ENCODE measurements at places on chromosomes 2 and 18.

- DNase-seq: no peak
Observed at GRCh38 chr2:223050900-223051504, 988 bp upstream of the KCNE4 start.

DNA sequence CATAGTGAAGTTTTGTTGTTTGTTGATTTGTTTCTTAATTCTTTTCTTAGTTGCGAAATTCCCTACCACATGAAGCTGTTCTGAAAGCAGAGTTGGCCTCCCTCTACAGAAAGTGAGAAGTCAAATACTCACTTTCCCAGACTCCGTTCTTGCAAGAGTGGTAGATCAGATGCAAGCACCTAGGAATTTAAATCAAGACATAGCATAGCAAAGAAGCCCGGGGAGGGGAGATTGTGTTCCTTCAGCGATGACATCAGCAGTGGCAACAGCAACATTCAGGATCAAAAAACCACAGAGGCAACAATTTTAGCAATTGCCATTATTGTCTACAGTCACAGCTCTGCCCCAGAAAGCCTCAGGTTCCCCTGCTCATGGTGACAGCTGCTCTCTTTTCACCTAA, 580.0 kb downstream of the RNF144A start:
- no peak for DNase-seq

DNA sequence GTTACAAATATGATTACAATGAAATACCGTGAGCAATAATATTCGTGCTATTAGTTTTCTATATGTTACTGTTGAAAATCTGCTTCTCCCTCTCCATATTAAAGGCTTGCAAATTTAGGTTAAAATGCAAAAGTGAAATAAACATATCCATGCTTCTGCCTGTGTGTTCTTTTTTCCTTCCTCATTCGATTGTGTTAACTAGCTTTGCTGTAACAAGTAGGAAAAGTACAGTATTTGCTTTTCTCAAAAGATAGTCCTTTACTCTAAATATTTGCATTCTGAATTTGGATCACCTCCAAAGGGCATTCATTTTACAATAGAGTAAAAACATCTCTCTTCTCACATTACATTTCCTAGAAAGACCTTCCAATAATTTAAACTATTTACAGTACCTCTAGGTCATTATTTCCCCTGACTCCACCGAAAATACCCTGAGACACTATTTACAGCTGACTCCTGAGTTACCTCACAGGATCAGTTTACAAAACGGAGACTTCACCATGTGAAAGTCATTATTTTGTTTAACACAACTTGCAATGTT, 835.0 kb upstream of the FANCL start:
- DNase-seq: no peak

- DNase-seq: no peak
Observed at GRCh38 chr2:143000599-143000998, 123.1 kb downstream of the KYNU start.

GRCh38 chr2:74142340-74142739, 5.4 kb downstream of the BOLA3 start:
- no peak for DNase-seq

DNA sequence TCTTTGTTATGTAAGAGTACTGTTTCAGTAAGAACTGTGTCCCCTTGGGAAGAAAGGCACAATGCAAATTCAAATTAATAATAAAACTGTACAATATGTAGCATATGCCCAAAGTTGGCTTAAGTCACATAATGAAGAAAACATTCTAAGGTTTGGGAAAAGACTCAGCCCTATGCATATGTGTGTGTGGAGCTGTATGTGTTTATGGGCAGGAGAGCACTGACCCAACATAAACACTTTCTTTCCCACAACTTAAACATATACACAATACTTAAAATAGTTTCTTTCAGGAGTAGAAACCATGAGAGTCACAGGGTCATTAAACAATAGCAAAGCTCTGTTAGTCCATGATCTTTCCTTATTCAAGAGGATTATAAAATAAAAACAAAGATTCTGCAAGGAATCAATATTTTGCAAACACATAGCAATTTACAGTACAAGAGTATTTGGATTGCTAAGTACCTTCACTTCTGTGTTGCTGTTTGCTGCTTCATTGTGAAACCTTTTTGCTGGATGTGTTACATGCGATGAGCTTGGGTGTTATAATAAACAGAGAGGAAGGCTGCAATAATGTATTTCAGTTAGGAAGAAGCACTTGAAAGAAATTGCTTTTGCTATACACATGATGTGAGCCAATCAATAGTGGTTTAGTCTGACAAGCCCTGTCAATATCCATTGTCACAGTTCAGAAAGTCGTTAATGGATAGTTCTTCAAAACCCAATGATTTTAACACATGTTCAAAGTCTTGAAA, 347.3 kb downstream of the ARHGAP15 start:
- no peak for DNase-seq

GRCh38 chr18:23244401-23244800, 109.1 kb downstream of the CABLES1 start:
- DNase-seq: no peak

DNA sequence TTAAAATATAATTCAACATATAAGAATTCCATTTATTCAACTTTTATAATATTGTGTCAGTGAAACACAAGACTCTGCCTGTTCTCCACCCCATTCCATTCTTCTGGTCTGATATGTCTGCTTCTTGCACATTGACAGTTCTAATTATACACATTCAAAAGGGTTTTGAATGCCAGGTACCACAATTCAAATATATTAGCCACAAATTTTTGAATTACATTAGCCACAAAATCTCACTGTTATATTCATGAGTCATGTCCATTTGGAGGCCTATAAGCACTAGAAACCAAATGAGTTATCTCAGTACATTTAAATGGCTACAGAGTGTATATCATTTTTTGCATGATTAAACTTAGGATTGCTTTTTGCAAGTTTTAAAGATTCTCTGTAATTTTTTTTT, 72.1 kb downstream of the CCDC150 start:
- DNase-seq: no peak

- no peak for DNase-seq
Observed at GRCh38 chr2:71423817-71424420, 29.4 kb upstream of the DYSF start.

DNA sequence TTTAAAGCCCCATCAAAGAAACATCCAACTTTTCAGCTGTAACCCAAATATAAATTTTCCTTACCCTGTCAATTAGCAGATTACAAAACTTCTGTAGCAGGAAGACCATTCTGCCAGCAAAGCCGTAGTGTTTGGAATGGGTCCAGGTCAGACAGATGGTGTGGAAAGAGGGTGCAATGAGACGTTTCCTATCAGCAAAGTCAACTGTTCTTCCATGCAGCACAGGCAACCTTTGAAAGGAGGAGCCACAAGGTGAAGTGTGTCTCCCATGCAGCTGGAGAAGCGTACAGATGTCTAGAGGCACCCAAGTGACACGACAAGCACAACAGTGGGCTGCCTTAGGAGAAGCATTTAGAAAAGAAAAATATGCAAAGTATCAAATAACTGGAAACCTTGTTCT, 83.7 kb downstream of the SP3 start:
- DNase-seq: no peak

DNA sequence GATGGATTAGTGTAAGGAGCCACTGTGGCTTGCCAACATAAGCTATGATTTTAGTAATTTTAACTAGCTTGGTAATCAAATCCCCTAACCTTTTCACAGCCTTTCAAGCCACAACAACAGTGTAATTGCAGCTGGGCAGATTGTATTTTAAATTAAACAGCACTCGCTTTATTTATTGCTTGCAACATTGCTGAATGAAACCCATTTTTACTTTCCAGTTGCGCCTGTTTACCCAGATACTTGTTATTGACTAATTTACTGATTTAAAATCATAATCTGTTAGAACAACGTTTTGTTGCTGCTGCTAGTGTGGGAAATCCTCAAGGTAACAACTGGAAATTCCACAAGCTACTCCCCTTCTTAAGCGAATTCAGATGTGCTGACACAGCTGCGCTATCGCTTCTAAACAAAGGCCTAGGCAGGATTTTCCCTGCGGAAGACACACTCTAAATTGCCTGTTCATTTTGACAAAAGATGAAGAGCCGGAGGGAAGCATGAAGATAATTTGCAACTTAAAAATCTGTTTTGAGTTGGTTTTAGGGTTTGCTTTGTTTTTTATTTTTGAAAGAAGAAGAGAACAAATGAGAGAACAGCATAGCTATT, 283.9 kb downstream of the ALPK2 start:
- DNase-seq: no peak

- DNase-seq: no peak
Observed at GRCh38 chr2:125455110-125455509, 1200.8 kb upstream of the GYPC start.

Measured in posterior cingulate gyrus (tissue), 11 donors.